ENCODE measurements at places on chromosomes 1 and 21. TPM values are rescaled to one million over a fixed set of nuclear protein-coding genes. Genes with fewer than 3 reads are reported as not detected.

- no peak for DNase-seq
- H3K4me3 ChIP-seq: no peak overlapping the region
- no peaks in the 10 kb centered on the region for H3K36me3 ChIP-seq
Observed at GRCh38 chr1:172163498-172164215, 256.8 kb upstream of the C1orf105 start.

GRCh38 chr1:6343506-6344405 lies 49.8 kb downstream of the ACOT7 start:
- no peak overlapping the region for H3K27ac ChIP-seq
- H3K36me3 ChIP-seq: no peaks in the 10 kb centered on the region
- H3K4me3 ChIP-seq: no peak overlapping the region
- no peaks in the 10 kb centered on the region for H3K4me1 ChIP-seq
- DNase-seq: peak; percentile 49
- H3K27me3 ChIP-seq: no peaks in the 10 kb centered on the region

DNA sequence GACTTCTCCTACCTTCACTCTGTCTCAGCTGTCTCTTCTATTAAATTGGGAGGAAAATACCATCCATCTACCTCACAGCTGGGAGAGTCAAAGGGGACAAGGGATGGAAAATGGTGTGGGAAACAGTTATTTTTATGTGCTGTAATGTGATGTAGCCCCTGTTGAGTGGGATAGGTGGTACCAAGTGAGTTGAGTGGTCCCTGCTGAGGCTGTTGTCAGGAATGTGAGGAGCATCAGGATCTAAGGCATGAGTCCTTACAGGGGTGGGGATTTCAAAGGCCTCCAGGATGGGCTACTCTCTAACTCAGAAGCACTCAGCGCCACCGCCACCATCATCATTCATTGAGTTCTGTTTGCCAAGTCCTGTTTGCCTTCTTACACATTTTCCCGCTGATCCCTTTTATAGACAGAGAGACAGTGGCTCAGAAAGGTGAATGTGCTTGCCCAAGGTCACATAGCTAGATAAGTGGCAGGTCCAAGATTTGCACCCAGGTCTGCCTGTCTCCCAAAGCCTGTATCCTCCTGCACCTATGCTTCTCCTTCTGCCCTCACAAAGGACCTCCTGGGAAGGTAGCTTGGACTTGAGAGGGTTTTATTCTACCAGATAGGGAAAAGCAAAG lies 4.6 kb upstream of the ID3 start:
- DNase-seq: no peak
- H3K27ac ChIP-seq: peak overlapping the region; percentile 90
- H3K4me3 ChIP-seq: no peak overlapping the region
- no peaks in the 10 kb centered on the region for H3K27me3 ChIP-seq

GRCh38 chr1:222002503-222002902 lies 260.6 kb upstream of the DUSP10 start:
- H3K27me3 ChIP-seq: no peaks in the 10 kb centered on the region
- DNase-seq: no peak
- H3K4me3 ChIP-seq: no peak overlapping the region
- H3K27ac ChIP-seq: no peak overlapping the region

Gene DDAH1
- total RNA-seq: 28.9 TPM

Gene PTGFR
- total RNA-seq: 14.6 TPM

GRCh38 chr1:214312530-214313051 lies 31.6 kb downstream of the SMYD2 start:
- H3K27me3 ChIP-seq: no peaks in the 10 kb centered on the region
- H3K4me1 ChIP-seq: no peaks in the 10 kb centered on the region
- H3K36me3 ChIP-seq: no peaks in the 10 kb centered on the region
- H3K4me3 ChIP-seq: no peak overlapping the region

DNA sequence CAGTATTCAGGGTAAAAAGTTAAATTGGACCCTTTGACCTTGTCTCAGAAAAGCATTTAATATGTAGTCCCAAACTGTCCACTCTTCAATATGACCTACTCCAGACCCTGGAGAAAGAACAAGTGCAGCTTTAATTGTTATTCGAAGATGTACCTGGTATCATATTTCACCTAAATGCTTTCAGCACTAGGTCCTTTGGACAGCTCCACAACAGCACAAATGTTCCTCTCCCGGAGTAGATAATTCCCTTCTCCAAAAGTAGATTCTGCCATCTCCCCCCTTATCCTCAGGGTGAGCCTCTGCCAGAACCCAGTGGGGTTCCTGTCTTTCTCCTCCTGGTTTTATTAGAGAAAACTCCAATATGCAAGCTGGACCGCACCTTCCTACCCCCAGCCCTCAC lies 104.5 kb upstream of the AJAP1 start:
- DNase-seq: no peak
- H3K36me3 ChIP-seq: no peaks in the 10 kb centered on the region
- no peaks in the 10 kb centered on the region for H3K27me3 ChIP-seq
- no peak overlapping the region for H3K27ac ChIP-seq
- H3K4me1 ChIP-seq: no peaks in the 10 kb centered on the region

GRCh38 chr1:121518726-121519041 lies 333.9 kb downstream of the SRGAP2C start:
- no peaks in the 10 kb centered on the region for H3K36me3 ChIP-seq
- no peaks in the 10 kb centered on the region for H3K4me1 ChIP-seq
- no peak overlapping the region for H3K4me3 ChIP-seq
- DNase-seq: no peak
